Choroid plexus epithelial cell (primary cell): ENCODE measurements at places on chromosomes 16 and 17.

GRCh38 chr17:53722407-53722806 lies 100.3 kb upstream of the KIF2B start:
- DNase-seq = peak; percentile 57

DNA sequence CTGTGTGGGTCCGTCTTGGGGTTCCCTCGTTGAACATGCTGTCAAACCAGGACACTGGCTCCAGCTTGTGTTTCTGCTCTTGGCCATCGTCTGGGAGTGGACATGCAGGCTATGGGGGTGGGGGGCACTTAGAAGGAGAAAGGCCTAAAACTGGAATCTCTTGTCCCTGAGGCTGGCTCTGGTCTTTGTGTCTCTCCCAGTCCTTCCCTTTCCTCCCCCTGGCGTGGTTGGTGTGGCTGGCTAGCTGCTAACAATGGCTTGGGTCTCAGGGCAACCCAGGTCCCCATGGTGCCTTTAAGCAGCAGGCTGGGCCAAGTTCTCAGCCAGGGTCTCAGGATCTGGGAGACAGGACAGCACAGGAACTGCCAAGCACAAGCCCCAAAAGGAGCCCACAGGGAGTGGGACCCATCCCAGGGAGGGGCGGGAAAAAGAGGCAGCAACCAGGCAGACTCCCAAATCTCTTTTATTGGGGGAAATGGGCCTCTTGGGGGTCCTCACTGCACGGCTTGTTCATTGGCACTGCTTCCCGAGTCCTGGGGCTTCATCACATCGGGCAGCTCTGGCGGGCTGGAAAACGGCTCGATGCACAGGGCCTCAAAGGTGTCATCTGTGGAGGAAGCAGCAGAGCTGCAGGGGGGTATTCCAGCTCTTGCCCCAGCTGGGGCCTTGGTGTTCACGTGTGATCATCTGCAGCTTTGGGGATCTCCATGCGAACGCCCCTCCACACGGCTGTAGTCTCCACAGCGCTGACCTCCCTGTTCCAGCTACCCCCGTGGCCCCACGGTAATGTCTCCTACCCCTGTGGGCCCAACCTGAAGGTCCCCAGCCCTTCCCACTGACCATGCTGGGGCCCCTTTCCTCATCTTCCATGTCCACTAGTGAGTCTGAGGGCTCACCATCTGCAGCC lies 5.3 kb downstream of the ELOB start:
- DNase-seq = no peak

DNA sequence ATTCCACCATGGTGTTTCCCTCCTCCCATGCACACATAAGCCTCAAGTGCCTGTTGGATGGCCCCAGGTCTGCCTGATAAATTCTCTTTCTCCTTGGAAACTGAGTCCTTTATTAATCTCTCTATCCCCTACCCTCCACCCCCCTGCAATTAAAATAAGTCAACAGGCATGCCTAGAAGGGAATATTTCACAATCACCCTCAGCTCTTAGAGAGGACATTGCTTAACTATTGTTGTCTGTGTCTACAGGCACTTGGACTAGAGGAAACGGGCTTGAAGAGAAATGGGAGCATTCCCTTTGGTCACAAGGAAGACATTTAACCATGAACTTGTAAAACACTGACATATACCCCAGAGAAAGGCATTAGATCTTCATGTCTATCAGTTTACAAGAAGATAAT lies 39.5 kb downstream of the RCVRN start:
- DNase-seq = peak; percentile 46

- DNase-seq = no peak
Measured at GRCh38 chr17:83183951-83184506, 104.6 kb downstream of the METRNL start.

- DNase-seq = no peak
Measured at GRCh38 chr16:3180445-3180878, 7.5 kb upstream of the OR1F1 start.

GRCh38 chr17:16939606-16940115 lies 32.3 kb downstream of the TNFRSF13B start:
- DNase-seq = no peak

DNA sequence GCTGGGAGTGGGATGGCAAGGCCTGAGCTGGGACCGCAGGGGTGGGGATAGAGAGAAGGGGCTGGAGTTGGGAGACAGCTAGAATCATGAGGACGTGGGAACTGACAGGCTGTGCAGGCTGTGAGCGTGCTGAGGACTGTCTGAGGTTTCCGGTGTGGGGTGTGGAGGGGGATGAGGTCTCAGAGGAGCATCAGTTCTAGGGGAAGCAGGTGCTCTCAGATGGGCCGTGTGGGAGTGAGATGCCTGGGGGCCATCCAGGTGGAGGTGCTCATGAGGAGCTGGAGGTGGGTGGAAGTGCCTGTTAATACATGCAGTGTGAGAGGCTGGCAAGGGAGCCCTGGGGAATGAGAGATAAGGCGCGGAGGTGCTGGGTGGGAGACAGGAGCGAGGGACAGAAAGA lies 27.2 kb downstream of the HASPIN start:
- no peak for DNase-seq
